ENCODE measurements at places on chromosomes 2 and 18. TPM values are rescaled to one million over a fixed set of nuclear protein-coding genes. Genes with fewer than 3 reads are reported as not detected.

TWIST2 gene
- 45.2 TPM for total RNA-seq

POTEC gene
- total RNA-seq, result under 0.01 TPM

RNU2-63P gene
- 325 TPM for total RNA-seq

NCK2 gene
- total RNA-seq, result 25.6 TPM

MTLN gene
- total RNA-seq, result 55.6 TPM

BOK gene
- 12.9 TPM for total RNA-seq

CNTNAP5 gene
- total RNA-seq, result not detected

ASB18 gene
- total RNA-seq, result not detected

LYG2 gene
- not detected for total RNA-seq

ALPG gene
- total RNA-seq, result not detected
